Hepatic stellate cell (primary cell): ENCODE measurements at places on chromosomes 7 and 10.

- no peak for DNase-seq
Observed at GRCh38 chr10:114077347-114077746, 33.7 kb downstream of the ADRB1 start.

GRCh38 chr10:103232131-103232673, 13.5 kb upstream of the RPEL1 start:
- DNase-seq, result no peak

- no peak for DNase-seq
Observed at GRCh38 chr10:368579-369220, 233.4 kb downstream of the ZMYND11 start.

DNA sequence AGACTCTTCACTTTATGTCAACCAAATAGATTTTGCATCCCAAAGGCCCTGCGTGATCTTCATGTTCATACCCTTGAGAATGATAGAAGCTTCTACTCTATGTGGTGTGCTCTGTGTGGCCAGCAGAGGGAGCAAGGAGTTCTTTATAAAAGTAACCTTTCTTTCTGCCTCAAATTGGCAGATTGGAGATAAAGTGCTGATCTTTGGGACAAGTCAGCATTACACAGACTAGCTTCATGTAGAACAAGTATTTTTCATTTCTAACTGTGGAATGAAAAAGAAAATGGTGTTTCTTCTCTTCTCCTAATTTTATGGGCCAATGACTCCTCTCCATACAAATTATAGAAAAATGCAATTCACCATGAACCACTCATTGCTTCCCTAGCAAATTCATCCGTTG, 1214.1 kb downstream of the SORCS1 start:
- DNase-seq, result peak; percentile 13

- no peak for DNase-seq
Observed at GRCh38 chr10:3139216-3139910, 33.2 kb downstream of the PITRM1 start.

DNA sequence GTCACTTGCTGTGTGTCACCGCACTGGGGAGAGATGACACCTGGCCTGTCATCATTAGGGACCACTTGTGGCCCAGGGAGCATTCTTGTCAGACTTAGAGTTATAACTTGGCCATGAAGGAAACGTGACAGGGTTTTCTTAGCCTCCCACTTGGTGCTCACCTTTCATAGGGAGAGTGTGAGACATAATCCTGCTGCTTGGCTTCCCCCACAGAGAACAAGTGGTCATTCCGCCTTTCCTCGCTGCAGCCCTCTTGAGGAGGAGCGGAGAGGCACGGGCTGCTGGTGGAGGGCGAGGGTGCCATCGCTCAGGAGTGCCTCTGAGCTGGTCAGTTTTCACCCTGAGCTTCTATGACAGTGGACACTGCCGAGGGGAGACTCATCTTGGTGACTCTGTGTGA, 125.0 kb upstream of the GJD4 start:
- no peak for DNase-seq

GRCh38 chr7:23443974-23444373, 26.3 kb downstream of the IGF2BP3 start:
- no peak for DNase-seq

DNA sequence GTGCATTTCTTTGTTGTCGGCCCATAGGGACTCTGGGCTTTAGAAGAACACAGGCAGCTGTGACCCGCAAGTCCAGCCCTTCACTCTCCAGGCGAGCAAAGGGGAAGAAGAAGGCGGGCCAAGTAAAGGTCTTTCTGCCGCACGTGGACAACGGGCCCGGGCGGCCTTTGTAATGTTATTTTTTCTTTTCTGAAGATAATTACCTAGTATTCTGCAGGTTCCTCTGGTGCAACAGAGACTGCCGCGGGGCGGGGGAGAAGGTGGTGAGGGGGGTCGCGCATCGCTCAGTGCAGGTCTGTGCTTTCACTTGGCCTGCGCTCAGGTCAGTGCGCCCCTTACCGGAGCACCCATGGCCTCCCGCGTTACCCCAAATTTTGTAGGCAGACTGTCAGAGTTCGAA, 7.1 kb upstream of the TBX20 start:
- no peak for DNase-seq

DNA sequence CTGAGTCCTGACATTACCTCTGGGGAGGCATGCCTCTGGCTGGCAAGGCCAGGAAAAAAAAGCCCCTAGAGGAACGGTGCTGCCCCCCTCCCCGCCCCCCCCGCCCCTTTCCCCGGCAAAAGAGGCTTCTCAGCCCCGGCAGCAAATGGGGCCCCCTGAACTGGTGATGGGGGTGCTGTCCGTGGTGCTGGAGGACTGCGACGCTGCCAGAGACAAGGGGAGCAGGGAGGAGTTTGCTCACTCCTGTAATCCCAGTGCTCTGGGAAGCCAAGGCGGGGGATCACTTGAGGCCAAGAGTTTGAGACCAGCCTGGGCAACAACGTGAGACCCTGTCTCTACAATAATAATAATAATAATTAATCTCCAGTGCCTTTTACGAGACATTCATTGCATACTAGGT, 23.7 kb downstream of the SRRM3 start:
- peak; percentile 43 for DNase-seq

GRCh38 chr10:84606428-84606827, 278.0 kb downstream of the CCSER2 start:
- no peak for DNase-seq

DNA sequence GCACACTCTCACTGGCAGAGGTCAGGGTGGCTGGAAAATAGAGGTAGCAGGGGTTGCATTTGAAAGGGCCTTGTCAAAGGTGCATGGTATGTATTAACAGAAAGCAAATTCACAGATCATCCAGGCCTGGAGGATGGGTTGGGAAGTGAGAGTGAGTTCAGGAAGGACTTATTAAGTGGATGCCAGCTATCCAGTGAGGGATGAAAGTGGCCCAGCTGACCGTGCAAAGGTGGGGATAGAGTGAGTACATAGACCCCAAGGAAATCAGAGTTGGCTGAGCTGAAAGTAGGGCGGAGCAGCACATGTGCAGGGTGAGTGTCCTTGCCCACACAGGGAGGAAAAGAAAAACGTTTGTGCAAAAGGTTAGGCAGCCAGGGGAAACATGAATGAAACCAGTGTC, 58.1 kb downstream of the HECW1 start:
- no peak for DNase-seq

DNA sequence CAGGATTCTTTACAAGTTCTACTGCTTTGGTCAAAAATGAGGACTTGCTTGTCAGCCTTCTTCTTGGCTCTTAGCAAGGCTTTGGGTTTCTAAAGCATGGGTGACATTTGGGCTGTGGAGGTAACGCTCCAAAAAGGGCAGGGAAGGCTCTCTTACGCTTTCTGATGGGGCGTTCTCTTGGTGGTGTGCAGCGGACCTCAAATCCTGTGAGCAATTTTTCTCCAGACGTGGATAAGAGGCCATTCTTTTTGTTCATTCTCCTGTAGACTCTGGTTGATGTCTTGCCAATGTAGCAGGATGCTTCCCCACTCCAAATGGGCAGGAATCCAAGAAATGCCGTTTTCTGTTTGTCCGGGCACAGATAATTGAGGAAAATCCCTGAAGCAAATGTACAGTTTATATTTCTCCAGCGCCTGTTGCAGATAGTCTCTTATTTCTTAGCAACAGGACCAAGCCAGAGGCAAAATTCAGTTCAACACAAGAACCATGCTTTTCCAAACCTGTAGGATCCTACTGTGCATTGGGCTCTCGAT, 138.4 kb upstream of the NFE2L3 start:
- no peak for DNase-seq

DNA sequence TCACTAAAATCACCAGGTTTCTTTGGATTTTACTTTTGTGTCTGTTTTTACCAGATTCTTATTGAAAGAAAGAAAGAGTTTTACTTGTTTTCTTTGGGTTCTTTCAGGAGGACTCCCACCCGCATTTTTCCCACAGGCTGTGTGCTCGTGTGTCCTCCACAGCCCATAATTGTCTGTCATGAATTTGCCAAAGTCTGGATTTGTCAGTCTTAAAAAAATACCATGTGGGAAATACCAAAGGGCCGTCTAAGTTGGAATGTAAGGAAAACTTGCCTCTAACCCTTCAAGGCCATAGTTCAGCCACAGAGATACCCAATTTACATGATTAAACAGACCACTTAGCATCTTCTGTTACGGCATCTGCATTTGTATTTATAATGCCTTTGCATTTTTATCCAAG, 41.3 kb upstream of the INHBA start:
- no peak for DNase-seq

DNA sequence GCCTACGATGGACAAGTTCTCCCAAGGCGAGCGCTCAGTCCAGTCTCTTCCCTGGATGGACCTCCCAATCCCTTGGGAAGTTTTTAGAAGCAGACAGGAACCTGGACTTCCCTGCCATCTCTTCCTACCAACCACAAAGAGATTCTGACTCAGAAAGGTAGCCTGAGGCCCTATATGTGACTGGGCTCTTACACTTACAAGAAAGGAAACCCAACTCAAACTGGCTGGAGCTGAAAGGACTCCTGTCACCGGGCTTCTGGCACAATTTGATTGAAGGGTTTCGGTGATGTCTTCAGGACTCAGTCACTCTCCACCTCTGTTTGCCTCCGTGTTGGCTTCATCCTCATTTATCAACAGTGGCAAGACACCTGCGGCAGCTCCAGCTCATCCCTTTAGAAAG, 3.7 kb upstream of the COL13A1 start:
- DNase-seq, result no peak

- no peak for DNase-seq
Observed at GRCh38 chr7:40760293-40760964, 625.6 kb downstream of the SUGCT start.

GRCh38 chr7:27172823-27173510, 1.2 kb downstream of the HOXA10 start:
- no peak for DNase-seq

DNA sequence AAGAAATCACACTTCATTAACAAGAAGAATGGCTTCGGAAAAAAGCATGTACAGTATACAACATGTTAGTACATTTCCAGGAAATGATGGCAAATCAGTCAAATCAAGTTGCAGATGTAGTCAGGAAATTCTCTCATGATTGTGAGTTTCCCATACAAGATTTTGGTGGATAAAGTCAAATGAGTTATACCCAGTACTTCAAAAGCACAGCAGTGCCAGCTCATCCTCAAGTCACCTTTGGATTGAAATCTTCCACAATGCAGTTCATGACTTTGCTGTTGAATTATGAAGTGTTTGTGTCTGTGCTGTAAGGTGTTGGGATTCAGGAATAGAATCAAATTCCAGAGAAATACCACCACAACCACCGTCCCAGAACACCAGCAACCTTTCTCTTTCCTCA, 301.3 kb upstream of the BMPER start:
- DNase-seq, result no peak

GRCh38 chr7:74042746-74043522, 15.0 kb downstream of the ELN start:
- DNase-seq, result no peak

- DNase-seq, result no peak
Observed at GRCh38 chr10:130635528-130635927, 499.3 kb downstream of the GLRX3 start.

DNA sequence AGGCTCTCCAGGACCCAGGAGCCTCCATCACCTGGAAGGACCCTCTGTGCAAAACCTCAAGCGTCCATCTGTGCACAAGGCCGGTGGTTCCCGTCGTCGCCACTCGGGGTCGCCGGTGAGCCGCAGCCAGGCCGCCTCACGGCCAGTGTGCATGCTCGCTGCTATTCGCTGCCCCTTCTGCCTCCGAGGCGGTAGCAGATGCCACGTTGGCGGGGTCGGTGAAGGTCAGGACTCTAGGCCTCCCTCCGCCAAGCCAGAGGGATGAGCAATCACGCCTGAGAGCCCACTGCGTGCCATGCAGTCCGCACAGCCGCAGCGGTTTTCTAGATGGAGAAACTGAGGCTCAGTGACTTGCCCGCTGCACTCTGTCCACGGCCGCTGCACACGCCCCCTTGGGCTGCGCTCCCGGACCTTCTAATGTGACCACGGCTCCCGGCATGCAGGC, 5.7 kb downstream of the UPK3B start:
- DNase-seq, result peak; percentile 87

DNA sequence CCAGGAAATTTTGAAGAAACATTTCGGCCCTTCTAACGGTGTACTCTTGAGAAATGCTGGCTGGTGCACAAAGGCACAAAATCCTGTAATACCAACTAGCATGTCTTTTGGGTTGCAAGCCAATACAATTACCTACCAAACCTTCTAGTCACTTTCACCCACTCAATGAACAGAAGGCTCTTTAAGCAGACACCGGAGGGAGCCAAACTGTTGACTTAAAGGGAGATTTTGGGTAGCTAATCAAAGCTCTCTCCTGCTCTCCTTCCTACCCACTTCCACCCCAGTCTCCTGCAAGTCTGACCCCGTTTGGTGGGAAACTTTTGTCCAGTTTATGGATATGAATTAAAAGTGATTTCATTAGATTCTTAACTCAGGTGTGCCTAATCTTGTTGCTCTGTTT, 24.0 kb downstream of the GRM3 start:
- DNase-seq, result no peak

GRCh38 chr10:130363051-130363450, 226.9 kb downstream of the GLRX3 start:
- DNase-seq, result no peak
